ENCODE measurements at places on chromosomes 4 and X. TPM values are rescaled to one million over a fixed set of nuclear protein-coding genes. Genes with fewer than 3 reads are reported as not detected.

The MAGEB10 gene
- total RNA-seq = not detected

The USP17L18 gene
- total RNA-seq = not detected

The XIAP gene
- 31.5 TPM for total RNA-seq

The RAB9B gene
- total RNA-seq = 21.4 TPM

The TRPC5OS gene
- 0.15 TPM for total RNA-seq

The GPRIN3 gene
- 5.3 TPM for total RNA-seq

The NPY2R gene
- 0.08 TPM for total RNA-seq

The TCEAL7 gene
- 6.4 TPM for total RNA-seq

The TRIML2 gene
- not detected for total RNA-seq

The FAM47A gene
- not detected for total RNA-seq

All from left cardiac atrium (tissue), 4 donors.